ENCODE measurements at places on chromosomes 13 and 19.

- DNase-seq, result no peak
Measured at GRCh38 chr13:44340508-44340907, 33.1 kb upstream of the SERP2 start.

GRCh38 chr13:110643768-110644421 lies 28.6 kb downstream of the NAXD start:
- DNase-seq, result no peak

DNA sequence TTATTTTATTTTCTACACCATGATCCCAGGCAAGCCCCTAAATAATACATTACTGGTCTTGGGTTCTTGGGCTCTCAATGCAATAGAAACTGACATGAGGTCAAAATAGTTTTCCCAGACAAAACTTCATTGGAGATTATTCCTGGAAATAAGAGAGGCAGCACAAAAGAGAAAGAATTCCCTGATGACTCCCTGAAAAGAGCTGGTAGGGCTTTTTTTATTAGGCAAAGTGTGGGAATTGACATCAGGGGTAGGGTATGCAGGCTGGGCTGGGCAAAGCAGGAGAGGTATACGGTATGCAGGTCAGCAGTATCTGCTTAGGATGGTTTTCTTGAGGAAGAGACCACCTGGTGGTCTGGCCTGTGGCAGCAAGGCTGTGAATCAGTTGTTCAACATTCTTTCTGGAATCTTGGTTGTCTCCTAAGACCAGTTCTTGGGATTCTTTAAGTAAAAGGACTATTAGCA lies 9.3 kb upstream of the IGFL3 start:
- DNase-seq, result no peak

DNA sequence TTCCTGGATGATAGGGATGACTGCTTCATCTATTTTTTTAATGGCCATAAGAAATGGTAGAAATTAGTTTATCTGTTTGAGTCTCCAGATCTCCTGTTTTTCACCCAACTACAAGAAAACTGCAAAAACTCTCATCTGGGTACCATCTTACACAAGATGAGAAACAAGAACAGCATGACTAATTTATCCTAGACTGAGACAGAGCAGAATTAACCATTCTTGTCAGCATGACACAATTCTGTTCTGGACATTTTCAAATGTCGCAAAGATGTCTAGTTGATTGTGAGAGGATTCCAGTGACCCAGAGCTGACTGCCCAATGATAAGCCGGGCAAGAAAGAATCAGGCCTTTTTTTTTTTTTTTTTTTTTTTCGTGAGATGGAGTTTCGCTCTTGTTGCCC lies 12.8 kb downstream of the ZNF43 start:
- no peak for DNase-seq

- no peak for DNase-seq
Measured at GRCh38 chr13:91126806-91127205, 220.7 kb upstream of the MIR17HG start.

DNA sequence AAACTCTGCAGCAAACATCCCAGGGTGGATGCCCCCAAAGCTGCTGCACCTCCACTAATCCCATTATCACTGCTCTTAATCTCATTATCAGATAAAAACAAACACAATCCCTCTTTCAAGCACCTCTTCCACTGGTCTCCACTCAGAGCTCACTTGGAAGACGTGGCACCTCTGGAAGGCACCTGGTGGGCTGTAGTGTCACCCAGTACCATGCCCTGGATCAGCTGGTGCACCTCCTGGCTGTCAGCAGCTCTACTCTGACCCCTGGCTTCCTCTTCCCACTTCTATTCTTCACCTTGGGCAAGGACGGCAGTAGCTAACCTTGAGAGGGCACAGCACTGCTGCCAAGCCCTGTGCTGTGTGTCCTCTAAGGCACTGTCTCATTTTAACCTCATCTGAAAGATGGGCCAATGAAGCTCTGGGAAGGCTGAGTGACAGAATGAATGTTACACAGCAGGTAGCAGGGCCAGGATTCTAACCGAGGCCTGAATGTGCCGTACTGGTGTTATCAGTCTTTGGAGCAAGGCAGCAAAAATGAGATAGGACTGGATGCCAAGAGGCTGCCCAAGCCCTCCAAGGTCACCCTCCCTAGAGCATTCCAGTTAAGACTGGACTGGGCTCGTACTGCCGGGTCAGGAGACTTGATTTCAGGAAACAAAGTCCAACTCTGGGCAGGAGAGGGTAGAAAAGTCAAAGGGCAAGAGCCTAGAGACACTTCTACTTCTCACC lies 7.4 kb downstream of the BRD4 start:
- DNase-seq, result no peak

DNA sequence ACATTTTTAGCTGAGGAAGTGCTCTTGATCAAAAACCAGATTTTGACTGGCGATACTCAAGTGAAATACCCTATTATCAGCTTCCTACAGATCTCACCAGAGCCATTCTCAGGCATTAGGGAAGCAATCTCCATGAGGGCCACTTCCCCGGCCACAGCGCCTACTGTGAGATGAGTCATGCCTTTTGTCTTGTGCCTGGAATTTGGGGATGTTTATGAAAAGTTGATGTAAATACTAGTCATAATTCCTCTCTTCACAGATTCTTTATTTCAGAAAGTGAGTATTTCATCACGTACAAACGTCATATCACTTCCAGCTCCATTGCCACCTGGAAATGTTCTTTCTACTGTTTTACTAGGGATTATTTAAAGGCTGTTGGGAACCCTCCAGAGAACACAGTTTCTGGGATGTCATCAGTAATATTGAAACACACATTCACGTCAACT lies 25.3 kb upstream of the SLC46A3 start:
- no peak for DNase-seq

DNA sequence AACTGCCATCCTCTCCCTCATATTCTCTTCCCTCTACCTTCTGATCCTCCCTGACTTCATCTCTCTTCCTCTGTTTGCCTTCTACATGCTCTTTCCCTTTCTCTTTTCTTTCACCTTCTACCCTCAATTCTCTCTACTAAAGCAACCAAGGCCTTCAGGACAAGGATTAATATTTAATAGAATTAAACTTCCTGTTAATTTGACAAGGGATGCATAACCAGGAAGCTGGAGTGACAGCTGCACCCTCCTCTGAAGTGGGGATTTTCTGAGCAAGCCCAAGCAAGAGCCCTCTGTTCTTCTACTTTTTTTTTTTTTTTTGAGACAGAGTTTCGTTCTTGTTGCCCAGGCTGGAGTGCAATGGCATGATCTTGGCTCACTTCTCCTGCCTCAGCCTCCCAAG lies 63.4 kb upstream of the MED4 start:
- no peak for DNase-seq

DNA sequence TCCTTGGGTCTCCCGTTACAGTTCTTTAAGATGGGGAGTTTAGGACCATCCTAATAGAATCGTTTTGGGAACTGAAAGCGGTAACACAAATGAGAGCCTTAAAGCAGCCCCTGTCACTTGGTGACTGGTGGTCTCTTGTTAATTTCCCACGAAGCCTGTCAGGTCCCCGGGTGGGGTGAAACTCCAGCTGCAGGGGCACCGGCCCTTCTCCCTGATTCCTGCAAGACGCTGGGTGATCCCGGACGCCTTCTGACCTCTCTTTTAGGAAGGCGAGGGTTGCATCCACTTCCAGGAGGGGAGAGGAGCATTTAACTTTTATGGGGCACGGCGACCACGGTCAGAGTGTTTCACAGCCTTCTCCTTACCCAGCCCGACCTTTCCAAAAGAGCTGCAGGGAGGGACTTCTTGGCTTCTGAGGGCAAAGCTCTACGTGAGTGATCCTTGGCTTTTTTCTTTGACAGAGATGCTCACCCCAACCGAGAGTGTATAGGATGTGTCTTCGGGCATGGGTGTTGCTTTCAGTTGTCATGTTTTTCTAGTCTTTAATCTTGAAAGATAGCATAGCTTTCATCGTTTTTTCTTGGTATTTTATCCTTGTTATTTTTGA lies 688 bp downstream of the ZNF225 start:
- no peak for DNase-seq
